Cortex of kidney (tissue), 1 donor: ENCODE measurements at places on chromosomes 5 and 9.

GRCh38 chr5:132022737-132023136 is 11.3 kb upstream of the ACSL6 start:
- no peak for DNase-seq

GRCh38 chr9:23741351-23741750 is 84.7 kb downstream of the ELAVL2 start:
- no peak for DNase-seq

- no peak for DNase-seq
Measured at GRCh38 chr5:45684118-45684517, 12.1 kb downstream of the HCN1 start.

GRCh38 chr5:1737790-1738405 is 61.7 kb downstream of the MRPL36 start:
- DNase-seq = no peak

- DNase-seq = no peak
Measured at GRCh38 chr5:109703829-109704228, 14.1 kb downstream of the MAN2A1 start.

DNA sequence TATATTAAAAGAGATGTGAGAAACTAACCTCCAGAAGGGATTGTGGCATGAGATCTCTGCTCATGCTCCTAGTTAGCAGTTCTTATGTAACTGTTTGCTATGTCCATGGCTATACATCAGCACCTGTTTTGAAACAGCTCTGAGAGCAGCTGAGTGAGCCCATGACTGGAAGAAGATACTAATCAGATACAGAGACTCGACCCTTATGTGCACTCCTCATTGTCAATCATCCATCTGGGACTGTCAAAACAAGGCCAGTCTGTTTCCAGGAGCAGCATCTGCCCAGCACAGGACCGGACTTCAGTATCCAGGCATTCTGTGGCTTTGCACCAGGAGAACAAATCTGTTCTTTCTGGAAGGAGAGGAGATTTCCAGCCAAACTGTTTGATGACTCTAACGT is 77.7 kb downstream of the EFNA5 start:
- no peak for DNase-seq
